ENCODE measurements at places on chromosomes 6 and 20.

DNA sequence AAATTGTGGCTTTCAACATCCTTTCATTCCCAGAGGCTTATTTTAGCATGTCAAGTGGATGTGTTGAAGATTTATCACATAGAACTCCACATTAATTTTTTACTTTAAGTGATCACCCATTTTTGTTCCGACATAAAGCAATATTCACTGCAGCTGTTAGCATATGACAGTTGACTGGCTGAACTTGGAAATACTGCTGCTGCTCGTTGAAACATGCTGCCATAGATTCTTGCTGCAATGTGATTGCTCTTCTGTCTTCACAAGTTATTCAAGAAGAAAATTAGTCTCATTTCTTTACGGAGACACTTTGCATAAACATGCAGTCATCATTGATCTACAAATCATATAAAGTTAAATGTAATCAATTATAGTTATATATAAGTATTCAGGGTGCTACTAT is 248.4 kb downstream of the SAMD5 start:
- no peak for DNase-seq

DNA sequence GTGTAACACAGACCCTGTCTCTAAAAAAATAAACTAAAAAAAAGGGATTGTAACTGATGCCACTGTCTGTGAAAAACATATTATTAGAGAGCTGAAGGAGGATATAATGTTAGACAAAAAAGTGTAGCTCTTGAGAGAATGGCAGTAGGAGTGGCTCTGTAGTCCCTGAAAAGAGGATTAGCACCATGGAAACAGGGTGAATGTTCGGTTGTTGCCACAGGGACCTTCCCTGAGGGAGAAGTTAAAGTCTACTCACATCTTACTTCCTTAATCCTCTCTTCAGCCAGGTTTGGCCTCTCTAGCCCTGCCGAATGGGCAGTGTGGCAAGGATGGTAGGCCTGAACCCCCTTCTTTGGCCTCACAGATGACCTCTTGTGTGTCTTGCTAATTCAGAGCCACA is 12.1 kb downstream of the SCAND1 start:
- DNase-seq, result no peak

DNA sequence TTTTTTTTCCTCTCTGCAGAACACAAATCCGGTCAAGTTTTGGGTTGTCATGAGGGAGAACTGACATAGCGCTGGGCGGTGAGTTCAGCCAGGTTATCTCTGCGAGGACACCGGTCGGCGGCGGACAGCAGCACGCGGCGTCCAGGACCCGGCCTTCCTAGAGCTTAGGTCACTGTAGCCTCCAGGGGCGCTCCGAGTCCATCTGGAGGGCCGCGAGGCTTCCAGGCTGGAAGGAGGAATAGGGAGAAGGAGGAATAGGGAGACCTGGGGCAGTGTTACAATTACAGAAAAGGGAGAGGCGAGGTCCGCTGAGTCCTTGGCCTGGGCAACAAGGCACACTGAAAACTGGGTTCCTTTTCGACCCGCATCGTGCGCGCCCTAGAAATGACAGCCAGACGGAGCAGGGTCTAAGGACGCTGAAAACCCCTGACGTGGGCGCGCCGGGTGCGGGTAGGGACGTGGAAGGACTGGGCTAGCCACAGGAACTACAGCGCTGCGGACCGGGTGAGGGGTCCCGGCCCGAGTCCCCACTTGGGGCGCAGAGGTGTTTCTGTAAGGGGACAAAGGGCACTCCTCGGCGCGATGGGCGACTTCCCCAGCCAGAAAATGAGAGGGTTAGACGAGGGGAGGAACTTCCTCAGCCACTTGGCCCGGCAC is 536 bp upstream of the FNDC1 start:
- DNase-seq, result no peak

GRCh38 chr6:11497881-11498280 is 39.7 kb upstream of the TMEM170B start:
- DNase-seq, result no peak

DNA sequence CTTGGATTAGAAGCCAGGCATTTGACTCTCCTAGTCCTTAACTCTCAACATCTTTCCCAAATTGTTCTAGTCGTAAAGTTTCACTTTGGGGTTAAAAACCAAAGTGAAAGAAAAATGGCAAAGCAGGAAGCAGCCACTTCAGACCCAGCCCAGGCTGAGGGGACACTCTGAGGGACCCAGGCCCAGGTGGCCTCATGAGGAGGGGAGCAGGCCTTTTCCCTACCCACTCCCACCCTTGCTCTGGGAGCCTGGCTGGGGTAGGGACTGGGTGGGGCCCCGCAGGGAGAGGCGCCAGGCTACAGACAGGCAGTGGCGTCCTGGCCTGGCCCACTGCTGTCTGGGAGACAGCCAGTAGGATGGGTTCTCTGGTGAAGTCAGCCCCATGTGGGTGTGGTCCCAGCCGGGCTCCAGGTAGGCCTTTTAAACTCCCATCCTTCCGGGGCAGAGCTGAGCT is 68.7 kb upstream of the MYL9 start:
- no peak for DNase-seq
